HFF-Myc (cell line): ENCODE measurements at places on chromosomes 4 and X.

DNA sequence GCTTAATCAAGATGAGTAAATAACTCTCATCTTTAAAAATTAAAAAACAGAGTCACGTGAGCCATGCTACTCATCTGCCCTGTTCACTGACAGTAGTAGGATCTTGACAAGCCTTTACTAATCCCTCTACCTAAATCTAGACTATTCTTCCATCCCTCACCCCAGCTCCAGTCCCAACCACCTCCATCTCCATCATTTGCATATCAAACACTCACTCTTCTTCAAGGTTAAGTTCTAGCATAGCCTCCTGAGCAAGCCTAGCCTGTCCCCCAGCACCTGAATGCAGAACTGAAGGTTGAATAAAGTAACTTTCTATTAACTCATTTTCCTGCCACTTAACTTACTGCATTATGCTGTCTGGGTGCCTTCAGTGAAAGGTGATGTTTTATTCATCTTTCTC, 72.5 kb downstream of the YIPF7 start:
- DNase-seq: no peak

- no peak for DNase-seq
Observed at GRCh38 chr4:167020410-167020809, 213.9 kb downstream of the SPOCK3 start.

GRCh38 chr4:122814426-122814825, 12.2 kb upstream of the FGF2 start:
- DNase-seq: no peak

- DNase-seq: no peak
Observed at GRCh38 chr4:64727960-64728359, 318.7 kb upstream of the TECRL start.

GRCh38 chrX:118655561-118656246, 71.7 kb upstream of the IL13RA1 start:
- DNase-seq: no peak

GRCh38 chrX:20173856-20174255, 32.2 kb upstream of the EIF1AX start:
- no peak for DNase-seq
